NCI-H1417 treated with DMSO at 0.1 percent for 48 hours (cell line): ENCODE measurements at places on chromosomes 3 and 15.

DNA sequence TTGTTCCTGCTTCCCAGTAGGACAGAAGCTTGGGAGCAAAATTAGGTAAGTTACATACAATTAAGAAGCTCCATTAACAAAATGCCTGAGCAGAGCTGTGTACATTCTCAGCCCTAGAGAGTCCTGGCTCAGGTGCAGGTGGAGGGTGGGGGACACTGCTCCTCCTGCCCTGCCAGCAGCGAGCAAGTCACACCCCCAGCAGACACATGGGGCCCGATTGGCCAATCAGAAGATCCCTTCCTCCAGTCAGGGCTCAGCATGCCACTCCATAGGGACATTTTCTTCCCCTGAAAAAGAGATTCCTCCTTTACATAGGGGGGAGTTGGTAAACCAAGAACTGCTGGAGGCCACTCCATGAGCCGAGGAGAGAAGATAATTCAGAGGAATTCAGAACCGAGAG, 62.1 kb downstream of the PLXNA1 start:
- DNase-seq, result no peak

DNA sequence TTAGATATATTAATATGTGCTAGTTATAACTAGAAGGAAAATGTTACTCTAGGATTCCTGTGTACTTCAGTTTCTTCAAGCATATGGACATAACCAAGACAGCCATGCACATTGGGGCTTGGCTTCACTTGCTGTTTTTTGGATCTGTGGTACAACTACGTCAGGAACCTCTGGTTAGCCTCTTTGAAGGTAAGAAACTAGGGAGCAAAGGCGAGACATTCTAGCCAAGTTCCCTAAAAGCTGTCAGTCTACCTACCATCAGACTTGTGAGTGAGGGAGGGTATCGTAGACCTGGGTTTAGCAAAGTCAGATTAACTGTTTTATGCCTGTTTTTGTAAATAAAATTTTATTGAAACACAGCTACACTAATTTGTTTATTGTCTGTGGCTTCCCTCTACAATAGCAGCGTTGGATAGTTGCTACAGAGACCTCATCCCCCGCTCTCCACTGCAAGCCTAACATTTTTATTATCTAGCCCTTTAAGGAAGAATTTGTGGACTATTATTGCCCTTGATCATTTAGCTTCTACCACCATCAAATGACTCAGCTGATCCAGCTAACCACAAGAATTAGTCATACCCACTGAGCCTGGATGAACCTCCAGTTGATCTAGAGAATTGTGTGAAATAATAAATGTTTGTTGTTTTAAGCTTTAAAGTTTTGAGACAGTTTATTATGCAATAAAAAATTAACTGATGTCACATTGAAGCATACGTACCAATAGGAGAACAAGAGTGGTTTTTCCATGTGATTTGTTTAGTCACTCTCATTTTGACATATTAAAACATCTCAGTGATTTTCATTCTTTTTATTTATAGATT, 58.1 kb downstream of the RSRC1 start:
- DNase-seq, result no peak

- no peak for DNase-seq
Observed at GRCh38 chr3:137906985-137907649, 102.8 kb upstream of the CLDN18 start.

- no peak for DNase-seq
Observed at GRCh38 chr3:50486219-50486888, 17.1 kb downstream of the CACNA2D2 start.

GRCh38 chr15:24954783-24955530, at the start of the genes SNRPN and SNURF:
Gene SNRPN, plus strand, starts transcription at chr15:24954987. Its CDS starts 19,467 bp downstream, at chr15:24974454.
Gene SNURF, plus strand, starts transcription at chr15:24954987. Its CDS starts 62 bp downstream, at chr15:24955049.
- DNase-seq, result peak; percentile 4
